Stimulated activated CD4-positive, alpha-beta T cell treated with anti-CD3 and anti-CD28 coated beads, Interleukin-2, amount 100 ng/mL, for 24 hours (primary cell): ENCODE measurements at places on chromosomes 2 and 18.

GRCh38 chr2:233789554-233789953 is 11.4 kb downstream of the MROH2A start:
- peak; percentile 16 for DNase-seq

DNA sequence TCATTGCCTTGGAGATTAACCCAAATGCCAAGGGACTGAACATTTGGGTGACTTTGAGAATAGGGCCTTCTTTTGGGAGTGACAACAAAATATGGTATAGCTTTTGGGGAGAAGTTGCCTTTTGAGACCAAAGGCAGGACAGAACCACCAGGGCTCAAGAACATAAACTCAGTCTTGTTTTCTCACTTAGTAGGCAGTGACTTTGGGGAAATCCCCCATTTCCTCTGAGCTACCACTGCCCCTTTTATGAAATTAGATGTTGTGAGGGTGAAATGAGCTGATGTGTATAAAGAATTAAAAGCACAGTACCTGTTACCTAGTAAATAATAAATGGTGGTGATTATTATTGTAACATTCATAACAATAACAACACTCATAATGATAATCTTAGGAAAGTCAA is 36.5 kb downstream of the GPD2 start:
- DNase-seq = no peak

- DNase-seq = no peak
Observed at GRCh38 chr2:200186002-200186401, 120.5 kb upstream of the SPATS2L start.

GRCh38 chr2:241724259-241724974 is 10.0 kb upstream of the D2HGDH start:
- DNase-seq = peak; percentile 27

DNA sequence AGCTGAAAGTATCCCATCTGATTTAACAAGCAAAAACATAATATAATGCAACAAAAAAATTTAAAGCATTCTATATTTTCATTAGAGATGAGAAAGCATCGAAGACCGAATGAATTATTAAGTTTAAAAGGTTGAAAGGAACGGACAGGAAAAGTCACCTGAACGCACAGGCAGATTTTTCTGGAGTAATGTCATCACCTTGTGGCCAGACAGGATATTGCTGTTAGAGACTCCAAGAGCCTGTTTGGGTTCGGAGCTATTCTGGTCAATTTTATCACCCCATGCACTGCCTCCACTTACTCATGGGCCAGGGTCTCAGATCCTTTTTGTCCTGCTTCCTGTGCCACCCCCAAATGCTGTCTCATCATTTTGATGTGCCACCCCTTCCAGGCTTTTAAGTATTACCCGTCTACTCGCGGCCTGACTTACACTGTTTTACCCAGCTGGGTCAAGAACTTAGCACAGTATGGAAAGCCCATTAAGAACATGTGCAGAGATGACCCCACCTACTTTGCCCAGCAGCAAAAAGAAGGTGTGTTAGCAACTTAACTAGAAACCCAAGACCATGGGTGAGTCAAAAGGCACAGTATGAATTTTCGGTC is 27.3 kb downstream of the GKN2 start:
- peak; percentile 35 for DNase-seq

DNA sequence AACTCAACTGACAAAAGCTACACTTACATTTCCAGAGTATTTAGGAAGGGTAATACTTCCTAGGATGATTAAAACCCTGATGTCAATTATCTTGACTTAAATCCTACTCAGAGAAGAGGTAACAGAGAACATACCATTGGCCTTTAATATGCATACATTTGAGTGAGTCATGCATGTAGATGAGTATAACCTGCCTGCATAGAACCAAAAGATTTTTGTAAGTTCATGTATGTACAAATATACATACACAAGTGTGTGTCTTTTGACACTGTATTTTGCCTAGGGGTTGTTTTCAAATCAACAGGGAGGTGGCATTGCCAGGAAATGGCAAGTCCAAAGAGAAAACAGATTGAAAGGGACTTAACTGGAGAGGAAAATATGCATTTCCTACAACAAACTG is 6.1 kb downstream of the BMP10 start:
- DNase-seq = no peak

DNA sequence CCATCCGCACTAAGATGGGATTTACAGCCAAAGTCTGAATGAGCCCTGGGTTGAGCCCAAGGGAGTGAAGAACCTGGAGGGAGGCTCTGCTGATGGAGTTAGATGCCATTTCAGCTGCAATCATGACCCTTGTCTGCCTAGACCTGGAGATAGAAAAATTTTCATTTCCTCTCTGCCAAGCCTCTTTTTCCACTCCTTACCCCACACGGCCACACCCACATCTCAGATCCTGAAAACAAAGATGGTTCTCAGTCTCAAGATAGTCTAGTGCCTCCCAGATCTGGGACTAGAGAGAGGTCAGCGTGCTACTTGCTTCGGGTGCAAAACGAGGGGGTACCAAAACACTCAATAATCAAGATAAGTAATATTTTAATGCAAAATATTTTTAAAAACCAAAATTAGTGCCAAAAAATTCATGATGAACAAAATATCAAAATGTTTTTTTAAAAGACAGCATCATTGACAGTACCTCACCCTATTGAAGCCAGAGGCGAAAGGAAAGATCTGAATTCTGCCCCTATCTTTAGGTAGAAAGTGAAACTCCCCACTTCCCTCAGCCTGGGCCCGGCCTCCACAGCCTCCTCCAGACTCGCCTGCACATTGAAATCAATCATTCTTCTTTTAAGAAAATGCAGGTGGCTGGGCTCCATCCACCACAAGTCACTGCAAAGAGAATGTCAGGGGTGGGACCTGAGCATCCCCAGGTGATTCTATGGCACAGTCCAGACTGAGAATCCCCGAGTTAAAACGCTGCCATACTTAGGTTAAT is 57.8 kb upstream of the GPR45 start:
- DNase-seq = no peak

DNA sequence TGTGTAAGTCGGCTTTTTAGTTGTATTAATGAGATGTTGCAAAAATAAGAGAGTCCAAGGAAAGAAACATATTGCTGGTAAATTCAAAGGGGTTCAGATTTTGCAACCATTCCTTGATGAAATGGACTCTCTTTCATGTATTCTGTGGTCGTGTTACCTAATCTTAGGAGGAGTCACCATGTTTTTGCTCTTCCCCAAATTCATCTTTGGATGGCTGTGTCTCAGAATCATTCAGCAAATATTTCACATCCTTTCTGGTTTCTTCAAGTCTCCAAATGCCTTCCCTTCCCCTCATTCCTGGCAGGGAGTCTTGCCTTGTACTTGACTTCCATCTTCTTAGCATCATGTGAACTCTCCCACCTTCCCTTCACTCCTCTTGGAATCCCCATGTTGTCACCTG is 66.1 kb downstream of the PTPRM start:
- no peak for DNase-seq

DNA sequence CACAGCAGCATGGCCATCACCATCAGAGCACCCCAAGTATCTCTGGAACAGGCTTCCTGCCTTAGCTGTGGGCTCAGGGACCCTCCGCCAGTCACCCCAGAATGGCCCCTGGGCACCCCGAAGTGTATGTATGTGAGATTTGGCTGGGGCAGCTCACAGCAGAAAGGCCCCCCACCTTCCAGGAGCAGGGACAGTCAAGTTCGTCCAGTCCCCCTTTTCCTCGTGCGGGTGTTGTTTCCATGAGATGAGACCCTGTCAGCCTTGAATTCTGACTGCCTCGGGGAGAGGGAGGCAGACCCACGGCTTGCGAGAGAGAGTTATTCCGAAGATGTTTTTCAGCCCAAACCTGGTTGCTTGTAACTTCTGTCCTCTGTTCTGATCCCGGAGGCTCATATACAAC is 290.9 kb upstream of the HDAC4 start:
- no peak for DNase-seq

GRCh38 chr18:67216846-67217245 is 299.7 kb downstream of the DSEL start:
- DNase-seq = no peak

DNA sequence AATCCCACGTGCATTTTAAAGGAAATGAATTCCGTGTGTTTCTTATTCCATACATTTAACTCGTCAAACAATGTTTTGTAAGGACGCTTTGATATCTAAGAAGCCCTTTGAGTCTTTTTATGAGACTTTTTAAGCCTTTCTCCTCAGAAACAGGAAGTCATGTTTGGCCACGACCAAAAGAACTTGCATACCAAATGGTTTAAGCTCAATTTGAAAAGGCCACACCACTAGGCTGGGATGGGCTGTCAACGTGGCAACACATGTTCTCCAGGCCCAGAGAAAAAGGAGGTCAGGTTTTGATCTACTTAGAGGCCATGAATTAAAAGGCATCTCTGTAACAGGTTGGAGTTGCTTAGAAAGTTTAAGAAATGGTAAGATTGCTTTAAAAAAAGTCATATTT is 441.8 kb downstream of the CMPK2 start:
- DNase-seq = no peak

- no peak for DNase-seq
Observed at GRCh38 chr2:29987146-29987545, 65.8 kb upstream of the ALK start.

DNA sequence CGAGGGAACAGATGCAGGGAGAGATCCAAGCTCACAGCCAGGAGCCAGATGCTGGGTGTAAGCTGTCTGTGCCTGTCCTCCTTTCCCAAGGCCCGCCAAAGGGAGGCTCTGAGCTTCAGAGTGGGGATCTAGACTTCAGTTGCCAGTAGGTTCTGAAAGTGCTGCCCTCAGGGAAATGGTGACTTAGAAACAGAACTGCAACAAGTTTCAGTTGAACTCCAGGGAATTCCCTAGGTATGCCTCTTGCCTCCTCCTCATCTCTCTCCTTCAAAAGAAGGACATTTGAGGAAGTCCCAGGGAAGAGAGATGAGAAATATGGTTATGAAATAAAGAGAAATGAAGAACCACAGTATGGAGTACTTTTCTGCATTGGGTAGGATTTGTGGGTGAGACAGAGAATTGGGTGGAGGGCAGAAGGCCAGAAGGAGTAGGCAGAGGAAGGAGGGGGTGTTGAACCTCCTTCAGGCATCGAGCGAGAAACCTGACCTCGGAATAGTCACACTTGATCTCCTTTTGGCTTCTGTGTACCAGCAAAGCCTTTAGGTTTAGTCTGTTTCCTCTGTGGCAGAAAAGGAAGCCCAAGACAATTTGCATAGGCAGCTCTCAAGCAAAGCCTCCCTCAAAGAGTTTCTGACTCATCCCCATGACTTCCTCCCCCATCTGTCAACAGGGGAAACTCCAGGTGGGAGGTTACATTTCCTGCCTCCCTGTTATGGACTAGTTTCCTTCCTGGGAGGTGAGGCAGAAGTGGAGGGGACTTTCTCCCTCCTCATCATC is 45.7 kb downstream of the QPCT start:
- DNase-seq = peak; percentile 73

GRCh38 chr18:11983592-11983991 is 2.3 kb downstream of the IMPA2 start:
- no peak for DNase-seq

DNA sequence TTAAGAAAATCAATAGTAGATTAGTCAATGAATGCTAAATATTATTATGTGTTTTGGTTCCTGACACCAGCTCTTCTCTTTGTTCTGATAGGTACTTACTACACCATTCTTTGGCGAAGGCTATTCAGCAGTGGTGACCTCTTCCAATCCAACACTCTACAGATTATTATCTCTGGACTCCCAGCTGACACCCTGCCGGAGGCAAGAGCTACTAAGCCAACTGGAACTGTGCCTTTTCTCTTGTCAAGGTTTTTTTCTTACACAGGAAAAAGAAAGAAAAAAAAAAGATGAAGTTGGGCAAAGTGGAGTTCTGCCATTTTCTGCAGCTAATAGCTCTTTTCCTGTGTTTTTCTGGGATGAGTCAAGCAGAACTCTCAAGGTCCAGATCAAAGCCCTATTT is 11.7 kb downstream of the CDH7 start:
- DNase-seq = no peak

DNA sequence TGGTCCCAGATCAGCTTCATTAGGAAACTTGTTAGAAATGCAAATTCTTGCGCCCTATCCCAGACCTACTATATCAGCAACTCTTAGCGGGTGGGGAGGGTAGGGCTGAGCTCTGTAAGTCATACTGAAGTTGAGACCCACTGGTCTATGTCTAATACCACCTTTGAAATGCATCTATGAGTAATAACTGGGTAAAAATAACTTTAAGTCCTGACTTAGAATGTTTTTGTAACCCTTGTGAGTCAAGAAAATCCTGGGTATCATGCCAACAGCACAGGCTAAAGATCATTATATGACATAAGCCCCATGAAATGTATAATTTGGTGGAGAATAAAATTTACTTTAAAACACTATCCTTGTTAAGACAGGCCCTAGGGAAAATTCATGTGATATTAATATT is 41.4 kb downstream of the PRKD3 start:
- no peak for DNase-seq

DNA sequence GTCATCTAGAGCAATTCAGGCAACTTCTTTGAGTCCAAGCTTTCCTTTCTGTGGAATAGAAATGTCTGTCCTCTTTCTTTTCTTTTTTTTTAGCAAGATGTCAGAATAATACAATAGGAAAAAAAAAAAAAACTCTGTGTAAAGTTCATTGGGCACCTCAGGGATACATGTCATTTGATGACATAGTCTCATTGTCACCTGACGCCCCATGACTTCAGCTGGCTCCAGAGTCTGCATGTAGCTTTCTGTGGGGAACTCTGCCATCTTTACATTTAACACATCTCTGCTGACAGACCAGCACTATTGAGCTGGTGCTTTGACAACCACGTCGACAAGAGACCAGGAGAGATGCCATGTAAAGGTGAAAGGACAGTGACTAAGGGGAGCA is 172.5 kb upstream of the KLF7 start:
- no peak for DNase-seq

DNA sequence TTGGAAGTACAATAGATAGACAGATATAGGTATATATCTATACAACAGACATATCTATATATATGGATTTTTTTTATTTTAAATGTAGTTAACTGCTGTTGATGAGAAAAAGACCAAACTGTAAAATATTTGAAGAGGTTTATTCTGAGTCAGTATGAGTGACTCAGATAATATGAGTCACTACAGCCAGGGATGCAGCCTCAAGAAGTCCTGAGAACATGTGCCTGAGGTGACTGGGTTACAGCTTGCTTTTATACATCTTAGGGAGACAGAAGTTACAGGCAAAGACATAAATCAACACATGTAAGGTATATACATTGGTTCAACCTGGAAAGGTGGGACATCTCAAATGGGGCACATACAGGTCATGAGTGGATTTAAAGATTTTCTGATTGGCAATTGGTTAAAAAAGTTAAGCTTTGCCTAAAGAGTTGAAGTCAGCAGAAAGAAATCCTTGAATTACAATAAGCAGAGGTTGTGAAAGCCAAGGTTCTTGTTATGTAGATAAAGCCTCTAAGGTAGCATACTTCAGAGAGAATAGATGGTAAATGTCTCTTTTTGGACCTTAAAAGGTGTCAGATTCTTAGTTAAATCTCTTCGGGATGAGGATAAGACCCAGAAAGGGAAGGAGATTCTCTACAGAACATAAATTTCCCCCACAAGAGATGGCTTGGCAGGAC is 149.9 kb downstream of the RBM43 start:
- DNase-seq = no peak
